ENCODE measurements at places on chromosomes 7 and 10. TPM values are rescaled to one million over a fixed set of nuclear protein-coding genes. Genes with fewer than 3 reads are reported as not detected.

The NME8 gene
- polyA plus RNA-seq = 0.04 TPM

The TFEC gene
- polyA plus RNA-seq = 132 TPM

The CPEB3 gene
- 4.6 TPM for polyA plus RNA-seq

DNA sequence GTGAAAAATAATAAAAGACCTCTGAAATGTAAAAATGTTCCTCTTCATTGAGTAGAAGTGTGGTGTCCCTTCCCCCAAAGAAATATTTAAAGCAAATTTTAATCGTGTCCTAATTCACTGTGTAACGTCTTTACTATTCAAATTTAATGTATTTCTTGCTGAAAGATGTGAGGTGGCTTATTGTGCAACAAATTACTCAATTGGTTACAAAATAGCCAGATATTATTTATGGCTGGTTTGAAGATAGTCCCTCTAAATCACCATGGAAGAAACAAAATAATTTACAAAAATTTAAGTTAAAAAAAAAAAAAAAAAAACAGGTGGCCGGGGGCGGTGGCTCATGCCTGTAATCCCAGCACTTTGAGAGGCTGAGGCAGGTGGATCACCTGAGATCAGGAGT, 43.7 kb downstream of the DNAJC12 start:
- no peak for DNase-seq

DNA sequence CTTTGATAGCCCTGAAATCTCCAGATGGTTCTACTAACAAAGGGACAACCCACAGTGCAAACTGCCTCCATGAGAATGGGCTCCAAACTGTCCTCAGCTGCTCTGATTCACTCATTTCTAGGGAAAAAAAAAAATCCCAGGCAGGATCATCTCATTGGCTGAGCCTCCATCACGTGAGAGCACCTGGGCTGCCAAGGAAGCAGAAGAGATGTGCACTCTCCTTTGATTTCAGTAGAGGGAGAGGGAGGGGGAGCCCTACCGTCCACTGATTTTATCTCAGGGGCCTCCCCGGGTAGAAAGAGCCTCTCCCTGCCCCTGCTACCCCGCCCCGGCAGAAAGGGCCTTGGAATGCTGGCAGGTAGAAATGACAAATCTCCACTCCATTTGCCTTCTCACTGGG, 725.4 kb downstream of the PHTF2 start:
- DNase-seq = no peak

DNA sequence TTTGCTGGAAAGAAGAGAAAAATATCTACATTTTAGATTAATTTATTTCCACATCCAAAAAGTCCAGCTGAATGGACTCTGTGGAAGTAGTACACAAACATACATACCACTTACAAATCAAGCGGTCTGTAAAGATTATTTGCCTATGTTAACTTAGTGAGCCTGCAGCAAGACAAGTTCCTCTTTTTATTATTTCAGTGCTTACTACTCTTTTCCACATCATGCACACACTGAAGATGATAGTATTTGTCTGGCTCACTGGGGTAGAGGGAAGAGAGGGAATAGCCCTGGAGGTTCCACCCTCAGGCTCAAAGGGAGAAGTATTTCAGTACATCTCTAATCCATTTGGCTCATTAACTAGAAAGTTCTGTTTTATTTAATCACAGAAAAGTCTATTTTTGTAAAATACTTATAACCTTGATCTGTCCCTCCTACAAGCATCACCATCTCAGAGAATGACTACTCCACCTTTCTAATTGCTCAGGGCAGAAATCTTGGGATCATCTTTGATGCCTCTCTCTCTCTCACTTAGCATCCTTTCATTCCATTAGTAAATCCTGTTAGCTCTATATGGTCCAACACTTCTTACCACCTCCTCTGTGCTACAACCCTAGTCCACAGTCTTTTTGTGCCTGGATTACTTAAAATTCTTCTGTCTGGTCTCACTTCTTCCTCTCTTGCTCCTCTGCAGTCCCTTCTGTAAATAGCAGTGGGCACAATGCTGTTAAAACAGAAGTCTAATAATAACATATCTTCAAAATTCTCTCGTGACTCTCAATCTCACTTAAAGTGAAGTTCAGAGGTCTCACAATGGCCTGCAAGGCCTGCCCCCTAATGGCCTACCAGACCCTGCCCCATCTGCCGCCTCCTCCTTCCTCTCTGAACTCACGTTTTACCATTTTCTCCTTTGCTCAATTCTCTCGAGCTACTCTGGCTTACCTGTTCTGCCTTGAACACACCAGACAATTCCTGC, 64.3 kb upstream of the CCDC6 start:
- DNase-seq = no peak
